ENCODE measurements at places on chromosomes 6 and 20.

DNA sequence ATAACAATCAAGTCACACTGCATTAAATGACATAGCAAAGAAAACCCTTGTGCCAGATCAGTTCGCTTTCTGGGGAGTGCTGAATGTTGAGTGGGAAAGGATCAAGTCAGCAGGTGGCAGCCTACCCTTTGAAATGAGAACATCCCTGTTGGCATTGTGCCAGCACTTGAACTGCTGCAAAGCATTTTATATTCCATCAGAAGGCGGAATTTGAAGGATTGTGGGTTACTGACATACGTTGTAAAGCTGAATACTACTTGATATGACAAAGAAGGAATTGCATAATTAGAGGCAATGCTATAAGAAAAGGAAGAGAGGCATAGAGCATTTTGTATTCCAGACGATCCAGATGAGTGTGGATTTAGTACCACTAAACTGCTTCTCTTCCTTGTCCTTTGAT, 26.5 kb downstream of the BCKDHB start:
- no peak for DNase-seq

DNA sequence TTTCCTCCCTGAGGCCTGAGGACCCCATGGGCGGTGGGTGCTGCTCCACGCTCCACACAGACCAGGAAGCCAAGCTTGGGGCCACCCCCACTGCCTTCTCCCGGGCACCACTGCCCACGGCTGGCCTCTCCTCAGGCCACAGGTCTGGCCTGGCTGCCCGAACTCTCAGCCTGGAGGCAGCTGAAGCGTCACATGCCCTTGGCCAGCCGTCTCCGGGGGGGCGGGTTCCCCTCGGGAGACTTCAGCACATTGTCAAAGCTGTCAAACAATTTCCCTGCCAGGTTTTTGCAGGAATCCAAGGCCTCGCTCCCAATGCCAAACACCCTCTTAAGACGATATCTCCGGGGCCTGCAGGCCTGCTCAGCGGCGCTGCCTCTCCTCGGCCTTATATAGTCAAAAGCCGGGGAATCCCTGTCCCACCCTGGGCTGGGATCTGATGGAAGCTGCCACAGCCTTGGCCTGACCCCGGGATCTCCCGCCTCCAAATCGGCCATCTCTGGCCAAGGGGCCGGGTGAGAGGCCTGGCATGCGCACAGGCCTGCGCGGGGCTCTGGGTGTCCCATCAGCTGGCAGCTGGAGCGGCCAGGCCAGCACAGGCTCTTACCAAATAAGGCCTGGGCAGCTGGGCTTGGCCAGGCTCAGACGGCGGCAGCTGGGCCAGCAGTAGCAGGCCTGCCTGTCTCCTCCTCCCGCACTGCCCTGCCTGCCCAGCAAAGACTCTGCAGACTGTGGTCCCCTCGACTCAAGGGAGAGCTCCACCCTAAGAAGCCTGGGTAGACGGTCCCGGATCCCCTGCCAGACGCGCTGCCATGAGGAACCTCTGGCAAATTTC, 49.7 kb downstream of the RBM38 start:
- DNase-seq = no peak

DNA sequence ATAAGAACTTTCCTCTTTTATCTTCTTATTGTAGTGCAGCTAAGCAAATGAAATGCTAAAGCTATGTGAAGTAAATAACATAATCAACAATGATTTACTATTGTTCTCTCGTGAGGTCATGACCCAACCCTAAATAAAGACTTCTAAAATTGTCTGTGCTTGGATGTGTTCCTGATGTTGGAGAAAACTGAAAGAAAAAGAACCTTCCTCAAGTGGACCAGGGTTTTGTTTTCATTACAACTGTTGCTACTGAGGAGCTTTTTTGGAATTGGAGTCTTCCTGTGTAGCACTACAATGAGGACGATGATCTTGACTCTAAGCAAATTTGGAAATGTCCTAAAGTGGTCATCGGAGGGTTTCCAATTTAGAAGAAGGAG, 59.7 kb upstream of the SUPT3H start:
- no peak for DNase-seq

GRCh38 chr6:166419286-166419685, 36.5 kb upstream of the MPC1 start:
- DNase-seq = peak; percentile 28

DNA sequence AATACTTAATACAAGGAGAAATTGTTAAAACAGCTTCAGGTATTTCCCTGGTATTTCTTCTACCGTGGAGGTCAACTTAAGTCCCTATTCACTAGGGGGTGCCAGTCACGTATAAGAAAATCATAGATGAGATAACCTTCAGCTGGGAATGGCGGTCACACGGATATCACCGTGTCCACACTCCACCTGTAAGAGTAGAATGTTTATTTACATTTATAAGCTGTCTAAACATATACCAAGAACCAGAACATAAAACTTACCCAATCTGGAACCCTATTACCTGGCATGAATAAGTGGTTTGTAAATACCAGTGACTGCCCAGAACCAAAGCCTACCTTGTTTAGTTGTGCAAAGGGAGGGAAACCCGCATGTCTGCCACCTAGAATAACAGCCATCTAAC, 1.9 kb upstream of the ELOVL4 start:
- DNase-seq = no peak

DNA sequence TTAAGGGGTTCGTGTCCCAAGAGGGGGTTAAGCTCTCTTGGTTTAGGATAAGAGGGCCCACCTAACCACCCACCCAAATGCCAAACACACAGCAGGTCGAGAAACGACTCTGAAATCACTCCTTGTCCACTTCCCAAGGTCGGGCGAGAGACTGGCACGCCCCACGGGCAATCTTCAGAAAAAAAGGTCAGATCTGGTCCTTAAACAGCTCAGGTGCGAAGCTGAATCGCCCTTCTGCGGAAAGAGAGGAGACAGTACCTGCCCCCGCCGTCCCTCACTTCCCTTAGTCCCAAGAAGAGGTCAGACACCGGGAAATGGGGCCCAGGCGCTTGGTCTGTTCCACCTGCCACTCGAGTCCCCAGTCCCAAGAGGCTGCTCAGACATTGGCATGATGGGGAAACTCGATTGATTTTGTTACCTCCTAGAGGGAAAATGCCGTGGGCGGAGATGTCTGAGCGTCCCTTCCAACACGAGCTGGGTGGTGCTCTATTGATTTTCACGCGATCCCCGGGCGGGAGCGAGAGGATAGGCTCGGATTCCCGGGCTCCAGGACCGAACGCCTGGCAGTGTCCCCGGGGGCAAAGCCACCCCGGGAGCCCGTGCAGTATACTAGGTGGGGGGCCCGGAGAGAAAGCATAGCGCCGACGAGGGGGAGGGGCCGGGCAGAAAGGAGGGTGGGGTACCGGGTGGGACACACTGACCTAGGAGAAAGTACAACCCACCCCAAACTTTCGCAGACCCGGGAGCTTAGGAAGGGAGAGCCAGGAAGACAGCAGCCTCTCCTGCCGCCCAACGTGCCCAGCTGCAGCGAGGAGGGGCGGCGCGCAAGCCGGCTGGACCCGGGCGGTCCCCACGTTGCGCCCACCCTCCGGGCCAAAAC, 1.1 kb upstream of the SAMD5 start:
- no peak for DNase-seq

All from stimulated activated CD4-positive, alpha-beta T cell treated with anti-CD3 and anti-CD28 coated beads, Interleukin-15, amount 100 ng/mL, for 1 hour (primary cell).